Stimulated activated CD4-positive, alpha-beta T cell treated with anti-CD3 and anti-CD28 coated beads, Interleukin-15, amount 100 ng/mL, for 1 hour (primary cell): ENCODE measurements at places on chromosomes 2 and 18.

GRCh38 chr2:85611705-85612587 is at the start of gene C2orf68:
Gene C2orf68 (minus strand): TSS chr2:85612066. CDS start chr2:85611984, 82 bp downstream.
- DNase-seq = peak; percentile 76

GRCh38 chr2:199273042-199273511 is 184.7 kb downstream of the SATB2 start:
- DNase-seq = no peak

GRCh38 chr2:33406622-33407021 is 69.8 kb upstream of the RASGRP3 start:
- DNase-seq = no peak

DNA sequence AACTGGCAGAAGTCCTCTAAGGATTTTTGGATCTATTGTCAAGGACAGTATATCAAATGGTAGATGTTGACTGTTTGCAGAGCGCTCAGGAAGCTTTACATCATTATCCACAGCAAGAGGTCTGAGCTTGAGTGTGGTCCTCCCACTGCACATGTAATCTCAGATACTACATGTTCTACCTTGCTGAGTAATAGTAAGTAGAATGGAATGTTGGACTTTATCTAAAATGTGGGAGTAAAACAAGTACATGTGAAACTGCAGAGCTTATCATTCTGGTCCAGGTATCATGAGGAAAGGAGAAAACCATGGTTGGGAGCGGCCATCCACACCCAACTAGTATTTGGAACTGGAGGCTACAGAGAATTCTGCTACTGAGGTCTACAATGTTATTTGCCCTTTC is 19.3 kb upstream of the CD28 start:
- no peak for DNase-seq

GRCh38 chr2:72932045-72932740 is 14.9 kb downstream of the EMX1 start:
- DNase-seq = no peak

DNA sequence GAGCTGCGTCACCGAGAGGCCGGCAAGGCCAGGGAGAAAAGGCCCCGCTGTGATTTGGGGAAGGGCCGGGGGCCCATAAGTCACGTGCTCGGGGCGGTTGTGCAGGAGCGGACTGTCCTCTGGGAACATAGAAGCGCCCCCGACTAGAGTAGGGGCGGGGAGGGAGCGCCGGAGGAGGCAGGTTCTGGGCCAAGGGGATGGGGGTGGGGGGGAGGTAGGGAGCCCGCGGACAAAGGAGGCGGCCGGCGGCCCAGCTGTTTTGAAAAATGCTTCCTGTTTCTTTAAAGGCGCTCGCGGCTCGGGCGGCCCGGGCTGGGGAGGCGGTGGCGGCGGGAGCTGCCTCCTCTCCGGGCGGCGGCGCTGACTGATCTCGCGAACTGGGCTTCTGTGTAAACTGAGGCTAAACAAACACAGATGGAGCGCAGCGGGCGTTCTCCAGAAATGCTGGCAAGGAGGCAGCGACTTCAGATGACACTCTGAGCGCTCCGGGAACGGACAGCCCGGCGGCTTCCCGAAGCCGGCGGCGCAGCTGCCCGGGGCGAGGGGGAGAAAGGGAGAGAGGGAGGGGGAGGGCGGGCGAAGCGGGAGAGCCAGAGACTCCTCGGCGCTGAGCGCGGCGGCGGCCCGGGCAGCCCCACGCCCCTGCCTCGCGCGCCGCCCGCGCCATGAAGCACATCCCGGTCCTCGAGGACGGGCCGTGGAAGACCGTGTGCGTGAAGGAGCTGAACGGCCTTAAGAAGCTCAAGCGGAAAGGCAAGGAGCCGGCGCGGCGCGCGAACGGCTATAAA is at the start of gene ATOH8:
ATOH8 (plus strand) TSS at position 467 of the 788 bp plus-strand sequence; CDS start at position 666, 199 bp downstream.
- DNase-seq = no peak

DNA sequence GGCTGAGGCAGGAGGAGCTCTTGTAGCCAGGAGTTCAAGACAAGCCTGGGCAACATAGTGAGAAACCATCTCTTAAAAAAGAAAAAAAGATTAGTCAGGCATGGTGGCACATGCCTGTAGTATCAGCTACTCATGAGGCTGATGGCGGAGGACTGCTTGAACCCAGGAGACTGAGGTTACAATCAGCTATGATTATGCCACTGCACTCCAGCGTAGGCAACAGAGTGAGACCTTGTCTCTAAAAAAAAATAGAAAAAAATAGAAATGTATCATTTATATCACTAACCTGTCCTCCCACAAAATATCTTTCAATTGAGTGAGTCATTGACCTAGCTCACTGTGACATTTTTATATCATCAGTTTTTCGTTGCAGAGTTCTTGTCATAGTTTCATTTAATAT is 152.5 kb downstream of the DTNA start:
- DNase-seq = no peak
